ENCODE measurements at places on chromosomes 16 and 17. TPM values are rescaled to one million over a fixed set of nuclear protein-coding genes. Genes with fewer than 3 reads are reported as not detected.

DNA sequence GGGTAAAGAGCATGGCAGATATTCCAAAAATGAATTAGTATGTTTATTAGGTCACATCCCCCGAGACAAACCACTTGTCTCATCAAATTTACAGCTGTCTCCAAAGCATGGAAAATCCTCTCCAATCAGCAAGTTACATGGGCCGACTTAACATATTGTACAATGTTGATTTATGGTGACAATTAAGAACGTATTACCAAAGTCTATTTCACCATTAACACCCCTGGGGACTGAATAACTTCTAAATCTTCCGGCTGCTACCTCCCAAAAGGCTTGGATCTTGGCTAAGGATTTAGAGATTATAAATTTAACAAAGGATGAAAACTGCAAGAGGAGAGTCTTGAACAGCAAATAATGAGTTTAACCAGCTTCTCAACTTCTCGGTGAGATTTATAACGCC, 311.9 kb downstream of the NPIPA8 start:
- no peak overlapping the region for H3K27ac ChIP-seq
- no peak for DNase-seq
- H3K4me3 ChIP-seq, result no peak overlapping the region
- H3K27me3 ChIP-seq, result no peaks in the 10 kb centered on the region
- H3K4me1 ChIP-seq, result no peaks in the 10 kb centered on the region

DNA sequence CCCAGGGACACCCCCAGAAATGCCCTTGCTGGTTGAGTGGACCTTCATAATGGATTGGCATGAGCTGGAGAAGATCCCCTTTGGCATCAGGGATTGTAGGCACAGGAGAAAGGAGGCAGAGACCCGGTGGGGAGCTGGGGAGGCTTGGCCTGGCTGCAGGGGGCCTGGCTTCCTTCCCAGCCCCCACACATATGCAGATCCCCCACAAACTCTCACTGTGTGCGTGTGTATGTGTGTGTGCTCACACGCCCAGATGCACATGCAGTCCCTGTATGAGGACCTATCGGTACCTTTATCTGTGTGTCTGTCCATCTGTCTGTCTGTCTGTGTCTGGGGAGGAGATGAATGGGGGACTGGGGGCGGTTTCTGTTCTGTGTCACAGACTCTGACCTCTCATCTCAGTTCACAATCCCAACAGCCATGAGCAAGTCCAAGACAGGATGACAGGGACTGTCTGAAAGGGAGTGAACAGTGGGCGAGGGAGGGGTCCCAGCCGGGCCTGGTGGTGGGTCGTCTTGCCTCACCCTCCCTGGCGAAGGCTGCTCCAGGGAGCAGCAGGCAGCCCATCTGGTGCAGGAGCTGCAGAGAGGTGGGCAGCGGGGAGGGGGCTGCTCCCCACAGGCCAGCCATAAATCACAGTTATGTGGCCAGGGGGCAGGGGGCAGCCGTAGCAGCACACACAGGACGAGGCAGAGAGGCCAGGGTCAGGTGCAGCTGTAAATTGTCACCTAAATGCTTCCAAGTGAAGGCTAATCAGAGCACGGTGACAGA, 46.7 kb upstream of the LHX1 start:
- no peak overlapping the region for H3K27ac ChIP-seq
- no peaks in the 10 kb centered on the region for H3K27me3 ChIP-seq
- H3K4me1 ChIP-seq, result no peaks in the 10 kb centered on the region
- no peak for DNase-seq
- H3K36me3 ChIP-seq, result no peaks in the 10 kb centered on the region
- no peak overlapping the region for H3K4me3 ChIP-seq

DNA sequence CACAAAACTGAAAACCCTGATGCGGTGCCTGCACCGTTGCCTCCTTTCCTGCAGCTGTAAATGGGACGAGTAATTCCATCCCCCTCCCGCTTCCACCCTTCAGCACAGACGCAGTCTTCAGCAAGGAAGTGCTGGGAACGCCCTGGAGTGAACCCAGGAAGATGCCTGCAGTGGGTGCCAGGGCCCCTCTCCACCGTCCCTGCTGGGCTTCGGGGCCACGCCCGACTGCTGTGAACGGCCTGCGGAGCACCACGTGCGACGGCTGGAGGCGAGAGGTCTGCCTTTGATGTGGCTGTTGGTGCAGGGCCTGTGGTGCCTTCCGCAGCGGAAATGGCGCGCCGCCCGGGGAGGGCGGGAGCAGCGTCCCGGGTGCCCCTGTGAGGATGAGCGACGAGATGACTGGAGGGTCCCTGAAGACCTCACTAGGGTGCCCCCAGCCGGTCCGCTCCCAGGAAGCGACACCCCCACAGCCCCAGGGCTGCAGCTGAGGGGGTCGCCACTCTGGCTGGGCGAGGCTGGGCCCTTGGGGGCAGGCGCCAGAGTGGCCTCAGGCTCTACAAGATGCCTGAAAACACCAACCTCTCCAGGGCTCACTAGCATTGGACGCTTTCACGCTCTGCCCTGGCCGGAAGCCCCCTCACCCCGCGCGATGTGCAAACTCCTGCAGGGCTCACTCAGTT, 749 bp upstream of the MC1R start:
- H3K27me3 ChIP-seq, result no peaks in the 10 kb centered on the region
- peaks cover 10% of the 10 kb centered on the region for H3K36me3 ChIP-seq
- H3K4me3 ChIP-seq, result peak overlapping the region; percentile 31
- H3K4me1 ChIP-seq, result peaks cover 70% of the 10 kb centered on the region

SPSB3 gene
- 111 TPM for total RNA-seq

TAC4 gene
- not detected for total RNA-seq

DNA sequence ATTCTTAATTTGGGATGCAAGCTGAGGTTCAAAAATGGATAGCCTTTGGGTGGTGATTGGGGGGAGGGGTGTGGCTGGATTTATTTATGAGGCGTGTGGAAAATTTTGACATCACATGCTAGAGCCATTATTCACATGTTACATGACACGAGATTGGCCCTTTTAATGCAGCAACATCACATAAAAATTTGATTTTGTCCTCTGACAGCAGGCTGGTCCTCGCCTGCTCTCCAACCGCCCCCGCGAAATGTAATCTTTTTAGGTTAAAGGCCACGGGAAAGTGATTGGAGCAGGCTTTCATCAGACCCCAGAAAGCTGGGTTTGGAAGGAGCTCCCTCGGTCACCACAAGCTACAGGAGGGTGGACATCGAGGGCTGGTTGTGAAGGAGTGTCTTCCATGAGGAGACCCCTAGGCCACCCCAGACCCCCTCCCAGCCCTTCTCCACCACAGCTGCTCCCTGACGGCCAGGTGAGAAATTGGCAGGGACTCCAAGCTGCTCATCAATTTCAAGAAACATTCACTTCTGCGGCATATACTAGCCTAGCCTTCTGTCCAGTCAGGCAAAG, 502.7 kb upstream of the PSMD7 start:
- no peaks in the 10 kb centered on the region for H3K36me3 ChIP-seq
- no peak for DNase-seq
- no peaks in the 10 kb centered on the region for H3K4me1 ChIP-seq
- H3K27ac ChIP-seq, result no peak overlapping the region
- H3K4me3 ChIP-seq, result no peak overlapping the region

GRCh38 chr16:68388124-68388523, 60.2 kb downstream of the SMPD3 start:
- no peak for DNase-seq
- H3K4me1 ChIP-seq, result no peaks in the 10 kb centered on the region
- no peaks in the 10 kb centered on the region for H3K36me3 ChIP-seq
- no peak overlapping the region for H3K4me3 ChIP-seq
- H3K27ac ChIP-seq, result no peak overlapping the region

- no peak overlapping the region for H3K27ac ChIP-seq
- H3K4me1 ChIP-seq, result no peaks in the 10 kb centered on the region
- no peak for DNase-seq
- no peaks in the 10 kb centered on the region for H3K36me3 ChIP-seq
Observed at GRCh38 chr17:17663160-17664063, 17.8 kb upstream of the RAI1 start.

AMZ2 gene
- total RNA-seq, result 38.2 TPM

GRAPL gene
- total RNA-seq, result not detected

DNA sequence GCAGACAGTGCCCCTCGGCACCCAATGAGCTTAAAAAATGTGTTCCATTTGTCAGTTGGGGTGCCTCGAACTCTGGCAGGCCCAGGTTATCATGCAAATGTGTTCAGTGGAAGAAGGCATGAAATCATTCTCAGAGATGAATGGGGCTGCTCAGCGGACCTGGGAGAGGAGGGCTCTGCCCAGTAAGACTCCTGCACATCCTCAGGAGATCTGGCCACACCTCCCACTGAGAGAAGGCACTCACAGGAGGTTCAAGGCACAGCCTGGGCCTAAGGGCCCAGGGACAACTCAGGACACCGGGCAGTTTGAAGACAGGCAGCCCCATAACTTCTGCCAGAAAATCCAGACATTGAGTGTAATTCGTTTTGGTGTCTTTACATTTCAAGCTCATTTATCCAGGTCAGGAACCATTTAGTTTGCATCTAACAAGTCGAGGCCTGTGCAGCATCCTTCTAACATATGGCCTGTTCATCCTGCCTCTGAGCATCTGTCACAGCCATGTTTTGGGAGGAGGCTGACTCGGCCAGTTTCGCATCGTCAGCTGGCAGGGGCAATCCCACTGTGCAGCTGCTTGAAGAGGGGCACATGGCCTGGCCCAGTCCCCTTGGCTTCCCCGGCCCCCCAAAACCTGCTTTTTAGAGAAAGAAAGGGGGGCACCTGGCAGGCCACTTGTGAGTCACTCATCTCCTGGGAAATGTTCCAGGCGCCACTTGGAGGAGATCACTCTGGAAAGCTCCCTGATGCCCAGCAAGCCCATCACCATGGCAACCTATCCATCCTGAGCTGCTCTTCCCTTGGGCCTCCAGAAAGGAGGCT, 31.2 kb upstream of the BCAR1 start:
- no peaks in the 10 kb centered on the region for H3K36me3 ChIP-seq
- no peak for DNase-seq
- no peak overlapping the region for H3K4me3 ChIP-seq
- H3K4me1 ChIP-seq, result no peaks in the 10 kb centered on the region

GRCh38 chr17:17570798-17571716, 20.5 kb downstream of the PEMT start:
- H3K36me3 ChIP-seq, result no peaks in the 10 kb centered on the region
- H3K27ac ChIP-seq, result no peak overlapping the region
- DNase-seq, result no peak
- H3K27me3 ChIP-seq, result no peaks in the 10 kb centered on the region
- H3K4me1 ChIP-seq, result peaks cover 57% of the 10 kb centered on the region
- no peak overlapping the region for H3K4me3 ChIP-seq

RNF227 gene
- total RNA-seq, result 3.3 TPM

GRCh38 chr17:61617330-61617729, 26.3 kb upstream of the NACA2 start:
- H3K4me3 ChIP-seq, result no peak overlapping the region
- no peak overlapping the region for H3K27ac ChIP-seq
- peaks cover 2% of the 10 kb centered on the region for H3K4me1 ChIP-seq
- H3K36me3 ChIP-seq, result no peaks in the 10 kb centered on the region

GRCh38 chr16:74029115-74029792, 267.4 kb upstream of the PSMD7 start:
- H3K4me1 ChIP-seq, result no peaks in the 10 kb centered on the region
- no peak overlapping the region for H3K27ac ChIP-seq
- H3K36me3 ChIP-seq, result no peaks in the 10 kb centered on the region
- DNase-seq, result no peak

ADGRG1 gene
- 9.0 TPM for total RNA-seq

- H3K27ac ChIP-seq, result peak overlapping the region; percentile 79
- no peaks in the 10 kb centered on the region for H3K27me3 ChIP-seq
- no peak for DNase-seq
- no peaks in the 10 kb centered on the region for H3K36me3 ChIP-seq
- peak overlapping the region; percentile 82 for H3K4me3 ChIP-seq
Observed at GRCh38 chr16:75647112-75647491, 363 bp downstream of the KARS1 start.

GRCh38 chr16:11550791-11551498, 35.8 kb downstream of the LITAF start:
- peaks cover 29% of the 10 kb centered on the region for H3K4me1 ChIP-seq
- H3K27me3 ChIP-seq, result no peaks in the 10 kb centered on the region

GRCh38 chr17:48589831-48590606, at the start of gene HOXB3:
HOXB3 (minus strand) TSS chr17:48590241; CDS start chr17:48552474, 37,767 bp downstream.
- no peaks in the 10 kb centered on the region for H3K36me3 ChIP-seq
- no peak within 1 kb of the TSS for H3K4me3 ChIP-seq
- DNase-seq, result no peak
- H3K4me1 ChIP-seq, result peaks cover 50% of the 10 kb centered on the region

GRCh38 chr16:9661336-9662017, 520.8 kb downstream of the GRIN2A start:
- H3K27me3 ChIP-seq, result no peaks in the 10 kb centered on the region
- H3K4me3 ChIP-seq, result no peak overlapping the region
- no peaks in the 10 kb centered on the region for H3K36me3 ChIP-seq
- DNase-seq, result no peak

GRCh38 chr17:36705874-36706731, 104.7 kb downstream of the MRM1 start:
- H3K4me3 ChIP-seq, result no peak overlapping the region
- H3K36me3 ChIP-seq, result no peaks in the 10 kb centered on the region
- no peak overlapping the region for H3K27ac ChIP-seq
- no peaks in the 10 kb centered on the region for H3K27me3 ChIP-seq
- no peaks in the 10 kb centered on the region for H3K4me1 ChIP-seq
- no peak for DNase-seq

DNA sequence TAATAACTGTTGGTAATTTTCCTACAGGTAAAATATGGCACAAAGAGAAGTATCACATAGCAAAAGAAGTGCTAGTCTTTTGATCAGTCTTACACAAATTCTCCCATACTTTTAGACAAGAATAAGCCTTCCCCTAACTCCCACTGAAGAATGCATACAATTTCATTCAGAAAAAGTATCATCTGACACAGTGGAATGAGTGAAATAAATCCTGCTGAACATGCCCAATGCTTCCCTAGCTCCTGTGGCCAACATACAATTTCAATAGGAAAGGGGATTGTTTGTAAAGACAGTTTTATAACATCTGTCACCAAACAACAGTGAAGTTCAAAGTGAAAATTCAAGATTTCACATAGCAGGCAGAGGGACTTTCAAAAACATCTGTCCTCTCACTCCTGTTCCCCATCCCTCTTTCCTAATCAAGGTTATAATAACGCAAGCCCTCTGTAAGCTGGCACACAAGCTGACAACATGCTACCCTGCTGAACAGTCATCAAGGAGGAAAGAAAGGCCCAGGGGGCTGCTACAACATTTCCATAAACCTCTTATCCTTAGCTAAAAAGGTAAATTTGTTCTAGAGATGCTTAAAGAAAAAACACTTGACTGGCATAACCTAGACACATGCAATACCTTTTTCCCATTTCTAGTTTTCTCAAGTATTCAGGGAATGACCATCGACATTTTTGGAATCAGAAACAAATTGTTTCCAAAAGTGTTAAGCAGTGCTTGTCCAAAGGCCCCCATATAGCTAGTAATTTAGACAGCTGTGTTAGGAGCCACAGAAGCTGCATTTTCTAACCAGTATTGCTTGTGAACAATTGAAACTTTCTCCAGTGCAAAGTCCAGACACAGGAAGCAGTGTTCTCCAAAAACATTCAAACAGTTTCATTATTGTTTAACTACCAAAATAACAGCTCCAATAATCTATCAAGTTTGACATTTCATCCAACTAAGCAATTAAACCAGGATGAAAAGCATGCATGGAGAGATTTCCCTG, 11.5 kb upstream of the RFFL start:
- peaks cover 12% of the 10 kb centered on the region for H3K4me1 ChIP-seq
- no peaks in the 10 kb centered on the region for H3K27me3 ChIP-seq
- no peaks in the 10 kb centered on the region for H3K36me3 ChIP-seq
- no peak for DNase-seq
- no peak overlapping the region for H3K27ac ChIP-seq

SLFN5 gene
- 21.4 TPM for total RNA-seq

GRCh38 chr16:50444526-50444925, 75.7 kb upstream of the BRD7 start:
- H3K4me3 ChIP-seq, result no peak overlapping the region
- peaks cover 8% of the 10 kb centered on the region for H3K27me3 ChIP-seq
- DNase-seq, result no peak
- no peaks in the 10 kb centered on the region for H3K4me1 ChIP-seq
- H3K36me3 ChIP-seq, result no peaks in the 10 kb centered on the region

Measured in tibial nerve (tissue), 4 donors.